Hematopoietic multipotent progenitor cell treated with erythropoietin and hydrocortisone succinate and interleukin-3 and kit ligand, for 8 days (in vitro differentiated cells): ENCODE measurements at places on chromosomes 11 and 22.
A peak's percentile ranks its signal among the peaks of the same experiment; 100 is the strongest.

DNA sequence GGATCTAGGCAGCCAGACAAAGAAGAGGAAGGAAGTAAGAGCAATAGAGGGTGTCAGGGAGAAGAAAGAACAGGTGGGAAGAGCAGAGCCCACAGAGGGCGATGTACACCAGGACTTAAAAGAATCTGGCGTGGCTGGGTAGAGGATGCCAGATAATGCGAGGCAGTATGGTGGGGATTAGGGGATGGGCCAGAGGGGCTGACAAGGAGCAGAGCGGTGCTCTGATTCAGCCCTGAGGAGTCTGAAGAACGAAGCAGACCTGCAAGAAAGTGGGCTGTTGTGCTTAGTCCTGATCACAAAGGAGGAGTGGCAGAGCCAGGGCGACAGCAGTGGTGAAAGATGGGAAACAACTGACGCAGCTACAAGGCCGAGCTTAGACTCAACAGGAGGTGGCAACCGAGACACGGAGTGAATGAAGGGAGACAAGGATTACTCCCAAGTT is 163.7 kb downstream of the LARGE1 start:
- DNase-seq = no peak

GRCh38 chr11:81246941-81247340 is 1486.7 kb downstream of the FAM181B start:
- DNase-seq = no peak

DNA sequence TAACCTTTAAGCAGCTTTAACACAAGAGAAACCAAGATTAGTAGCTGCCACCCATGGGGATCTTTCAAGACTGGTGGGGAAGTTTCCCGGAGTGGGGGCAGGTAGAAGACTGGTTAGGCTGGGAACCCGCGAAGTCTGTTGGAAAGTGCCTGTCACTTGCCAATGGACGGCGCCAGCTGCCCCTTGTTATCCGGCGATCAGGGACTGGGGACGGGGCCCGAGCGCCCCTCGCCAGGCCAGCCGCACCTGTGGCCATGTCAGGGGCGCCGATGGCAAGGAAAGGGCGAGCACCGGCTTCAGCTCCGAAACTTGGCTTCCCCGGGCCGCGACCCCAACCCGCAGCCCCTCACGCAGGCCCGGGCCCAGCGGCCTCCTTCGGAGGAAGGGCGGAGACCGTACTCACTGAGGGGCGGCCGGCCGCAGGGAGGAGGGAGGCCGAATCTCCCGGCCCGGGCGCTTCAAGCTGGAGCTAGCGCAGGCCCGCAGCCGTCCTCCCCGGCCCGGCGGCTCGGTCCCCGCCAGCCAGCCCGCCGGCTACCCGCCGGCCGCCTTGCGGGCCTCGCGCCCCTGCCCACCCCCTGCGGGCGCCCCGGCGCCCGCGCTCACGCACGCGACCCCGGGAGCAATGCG is 539 bp downstream of the EIF4ENIF1 start:
- peak; percentile 50 for DNase-seq

DNA sequence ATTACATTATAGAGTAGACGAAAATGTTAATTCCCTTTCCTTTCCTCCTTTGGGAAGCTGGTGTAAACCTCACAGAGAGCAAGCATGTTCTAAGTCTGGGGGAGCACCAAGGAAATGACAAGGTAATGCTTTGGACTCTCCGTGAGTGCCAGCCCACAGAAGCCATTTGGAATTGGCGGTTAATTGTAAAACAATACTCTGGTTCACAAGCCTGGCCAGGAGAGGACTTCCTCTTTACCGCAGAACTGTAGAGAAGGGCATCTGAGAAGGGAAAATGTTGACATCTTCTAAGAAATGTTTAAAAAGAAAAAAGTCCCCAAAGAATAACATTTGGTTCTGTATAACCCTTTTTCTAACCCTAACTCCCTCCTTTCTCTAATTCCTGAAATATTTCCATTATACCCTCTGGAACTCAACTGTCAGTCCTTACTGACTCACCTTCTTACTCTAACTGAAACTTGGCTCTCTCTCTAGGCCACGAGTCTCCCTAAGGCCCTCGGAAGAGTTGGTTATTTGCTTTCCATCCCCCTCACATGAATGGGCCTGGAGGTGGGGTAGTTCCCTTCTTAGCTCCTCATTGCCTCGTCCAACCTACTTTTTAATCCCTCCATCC is 379.8 kb downstream of the SOX6 start:
- no peak for DNase-seq

DNA sequence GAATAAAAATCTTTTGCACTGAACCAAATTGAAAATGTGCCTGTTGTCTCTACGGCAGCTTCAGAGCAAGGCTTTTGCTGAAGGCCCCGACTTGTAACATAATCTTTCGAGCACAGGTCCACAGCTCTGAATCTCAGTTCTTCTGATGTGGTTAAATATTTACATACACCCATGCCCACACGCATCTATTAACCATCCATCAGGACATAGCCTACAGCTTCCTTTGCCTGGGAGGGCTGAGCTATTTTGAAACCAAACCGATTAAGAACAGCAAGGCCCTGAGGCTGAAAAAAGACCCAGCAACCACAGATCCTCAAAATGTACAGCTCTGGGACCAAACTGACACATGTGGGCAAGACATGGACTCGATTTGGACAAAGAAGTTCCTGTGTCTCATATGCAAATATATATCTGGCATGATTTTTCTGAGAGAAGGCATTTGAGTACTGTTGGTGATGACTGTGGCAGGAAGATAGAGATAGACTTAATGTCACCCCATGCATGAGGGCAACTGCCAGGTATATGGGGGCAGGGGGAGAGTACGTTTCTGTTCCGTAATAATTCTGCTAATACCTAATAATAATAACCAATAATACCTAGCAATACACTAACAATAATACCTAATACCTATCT is 322.7 kb upstream of the PLET1 start:
- no peak for DNase-seq

DNA sequence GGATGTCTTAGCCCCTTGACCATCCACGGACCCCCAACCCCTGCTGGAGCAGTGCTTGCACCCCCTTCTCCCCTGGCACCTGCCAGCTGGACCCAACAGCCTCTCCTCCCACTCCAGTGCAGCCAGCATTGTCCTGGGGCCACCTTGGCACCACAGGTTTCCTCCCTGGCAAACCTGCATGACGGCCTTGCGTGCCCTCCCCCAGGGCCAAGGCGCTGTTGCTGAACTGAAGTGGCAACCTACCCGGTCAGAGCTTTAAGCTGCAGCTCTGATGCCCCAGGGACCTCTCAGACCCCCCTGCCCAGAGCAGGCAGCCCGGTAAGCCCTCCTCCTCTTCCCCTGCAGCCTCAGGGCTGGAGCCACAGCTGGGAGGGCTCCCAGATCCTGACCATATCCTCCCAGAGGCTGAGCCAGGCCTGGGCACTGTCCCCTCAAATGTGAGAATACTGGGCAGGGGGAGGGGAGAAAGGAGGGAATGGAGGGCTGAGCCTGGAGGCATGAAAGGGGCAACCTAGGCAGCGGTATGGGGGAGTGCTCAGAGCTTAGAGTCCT is 1.8 kb upstream of the LRRC75B start:
- DNase-seq = no peak

DNA sequence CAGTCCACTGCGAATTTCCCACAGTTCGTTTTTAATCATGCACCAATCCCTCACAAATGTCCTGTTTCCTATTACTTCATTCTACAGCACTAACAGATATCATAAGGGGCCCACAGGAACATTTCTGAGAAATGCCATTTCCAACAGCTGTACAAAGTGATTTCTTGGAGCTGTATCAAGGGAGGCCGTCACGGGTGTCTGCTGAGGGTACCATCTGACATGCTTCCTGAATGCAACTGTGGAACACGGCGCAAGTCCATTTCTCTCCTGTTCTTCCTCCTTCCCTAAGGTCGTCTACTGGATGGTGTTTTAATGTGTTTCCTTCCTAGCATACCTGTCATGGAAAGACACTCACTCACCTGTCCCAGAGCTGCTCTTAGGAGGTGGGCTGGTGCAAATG is 320.7 kb downstream of the LARGE1 start:
- no peak for DNase-seq

- no peak for DNase-seq
Measured at GRCh38 chr11:96309016-96309642, 33.9 kb downstream of the MAML2 start.

DNA sequence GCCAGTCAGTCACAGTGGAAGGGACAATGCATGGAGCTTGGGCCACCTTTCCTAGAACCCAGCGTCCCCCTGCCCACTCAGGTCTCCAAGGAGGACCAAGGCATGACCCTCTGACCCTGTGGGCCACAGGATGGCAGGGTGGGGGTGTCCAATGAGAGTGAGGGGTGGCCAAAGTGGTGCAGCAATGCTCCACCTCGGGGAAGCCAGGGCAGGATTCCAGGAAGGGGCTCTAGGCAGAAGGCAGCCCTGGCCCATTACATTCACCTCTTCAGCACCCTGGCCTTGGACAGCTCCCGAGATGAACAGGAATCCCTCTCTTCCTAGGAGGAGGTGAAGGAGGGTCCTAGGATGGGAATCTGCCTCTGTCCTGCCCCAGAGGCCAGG is 597.5 kb downstream of the BRD1 start:
- peak; percentile 1 for DNase-seq

- DNase-seq = no peak
Measured at GRCh38 chr11:19350160-19350559, 109.4 kb upstream of the E2F8 start.

DNA sequence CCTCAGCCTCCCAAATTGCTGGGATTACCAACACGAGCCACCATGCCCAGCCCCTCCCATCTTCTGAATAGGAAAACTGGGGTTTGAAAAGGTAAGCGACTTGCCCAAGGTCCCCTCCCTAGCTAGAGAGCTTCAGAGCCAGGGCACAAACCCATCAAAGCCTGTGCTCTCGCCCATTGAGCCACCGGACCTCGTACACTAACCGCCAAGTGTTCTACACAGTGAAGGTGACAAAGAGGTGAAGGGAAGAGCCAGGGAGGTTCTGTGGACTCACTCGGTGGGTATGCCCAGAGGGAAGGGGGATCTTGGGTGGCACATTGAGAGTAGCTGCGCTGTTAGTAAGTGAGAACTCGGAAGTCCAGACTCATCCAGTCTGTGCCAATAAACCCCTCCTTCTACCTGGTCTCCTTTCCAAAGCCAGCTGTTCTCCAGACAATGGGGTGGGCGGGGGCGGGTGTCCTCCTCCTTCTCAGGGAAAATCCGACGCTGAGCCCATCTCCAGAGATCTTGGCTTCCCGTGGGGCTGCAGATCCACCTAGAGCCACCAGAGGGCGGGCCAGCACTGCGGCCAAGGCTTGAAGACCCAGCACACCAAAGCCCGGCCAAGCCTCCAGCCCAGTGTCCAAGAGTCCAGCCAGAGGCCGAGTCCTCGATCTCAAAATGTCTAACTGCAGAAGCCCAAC is 3.2 kb upstream of the RTN4RL2 start:
- peak; percentile 80 for DNase-seq

DNA sequence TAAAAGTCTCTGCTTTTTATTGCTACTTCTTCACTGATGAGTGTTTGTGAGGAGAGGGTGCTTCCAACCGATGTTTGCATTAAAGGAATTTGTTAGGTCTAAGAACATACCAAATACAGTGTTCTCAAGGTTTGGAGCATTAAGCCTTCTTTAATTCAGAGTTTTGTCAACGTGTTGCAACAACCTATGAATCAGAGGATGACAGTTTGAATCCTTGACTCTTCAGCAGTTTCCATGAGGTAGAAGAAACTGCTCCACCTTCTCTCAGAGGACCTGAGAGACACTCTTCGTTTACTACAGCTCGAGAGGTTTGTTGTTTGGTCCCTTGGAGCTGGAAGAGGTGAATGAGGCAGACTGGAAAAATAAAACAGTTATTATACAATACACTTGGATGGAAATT is 55.7 kb downstream of the NCAM1 start:
- no peak for DNase-seq

DNA sequence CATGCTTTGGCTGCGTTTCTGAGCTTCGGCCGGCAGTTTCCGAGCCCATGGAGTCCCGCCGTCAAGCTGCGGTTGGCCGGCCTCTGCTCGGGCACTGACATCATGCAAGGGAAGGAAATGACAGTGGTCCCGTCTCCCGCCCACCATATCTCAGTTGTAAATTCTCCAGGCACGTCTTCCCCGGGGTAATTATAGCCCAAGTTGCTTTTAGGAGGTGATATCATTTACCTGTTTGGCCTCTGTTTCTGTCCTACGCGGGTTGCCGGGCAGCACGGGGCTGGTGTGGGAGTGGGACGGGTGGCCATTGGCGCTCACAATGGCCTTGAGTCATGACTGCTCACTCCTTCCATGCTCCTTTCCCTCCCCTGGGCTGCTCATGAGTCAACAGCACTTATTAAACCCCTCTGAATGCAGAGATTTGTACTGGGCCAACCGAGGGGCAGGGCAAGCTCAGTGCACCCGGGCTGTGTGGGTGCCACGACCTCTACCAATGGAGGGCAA is 4.2 kb upstream of the ANO1 start:
- no peak for DNase-seq

GRCh38 chr22:38030311-38031133 is 26.7 kb upstream of the PICK1 start:
- no peak for DNase-seq

DNA sequence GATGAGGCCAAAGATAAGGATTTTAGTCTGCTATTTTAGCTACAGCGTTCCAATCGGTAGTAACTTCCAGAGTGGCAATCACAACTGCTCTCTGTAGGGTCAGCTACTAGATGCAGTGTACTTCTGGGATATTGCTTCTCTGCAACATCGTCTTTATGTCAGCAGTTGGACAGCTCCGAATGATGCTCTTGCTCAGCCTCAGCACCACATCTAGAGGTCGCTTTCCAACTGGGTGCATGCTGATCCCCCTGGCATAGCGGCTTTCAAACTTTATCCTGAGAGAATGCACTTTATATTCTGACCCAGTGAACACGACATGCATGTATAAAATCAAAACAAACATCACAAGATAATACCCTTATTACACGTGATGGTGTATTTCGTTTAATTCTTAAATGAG is 219.6 kb downstream of the C11orf87 start:
- peak; percentile 1 for DNase-seq

GRCh38 chr11:111500481-111500880 is 11.7 kb downstream of the BTG4 start:
- no peak for DNase-seq

- DNase-seq = peak; percentile 23
Measured at GRCh38 chr11:15941206-15941770, 415.1 kb downstream of the SOX6 start.

- DNase-seq = no peak
Measured at GRCh38 chr11:93520726-93521509, 22.3 kb downstream of the SMCO4 start.

DNA sequence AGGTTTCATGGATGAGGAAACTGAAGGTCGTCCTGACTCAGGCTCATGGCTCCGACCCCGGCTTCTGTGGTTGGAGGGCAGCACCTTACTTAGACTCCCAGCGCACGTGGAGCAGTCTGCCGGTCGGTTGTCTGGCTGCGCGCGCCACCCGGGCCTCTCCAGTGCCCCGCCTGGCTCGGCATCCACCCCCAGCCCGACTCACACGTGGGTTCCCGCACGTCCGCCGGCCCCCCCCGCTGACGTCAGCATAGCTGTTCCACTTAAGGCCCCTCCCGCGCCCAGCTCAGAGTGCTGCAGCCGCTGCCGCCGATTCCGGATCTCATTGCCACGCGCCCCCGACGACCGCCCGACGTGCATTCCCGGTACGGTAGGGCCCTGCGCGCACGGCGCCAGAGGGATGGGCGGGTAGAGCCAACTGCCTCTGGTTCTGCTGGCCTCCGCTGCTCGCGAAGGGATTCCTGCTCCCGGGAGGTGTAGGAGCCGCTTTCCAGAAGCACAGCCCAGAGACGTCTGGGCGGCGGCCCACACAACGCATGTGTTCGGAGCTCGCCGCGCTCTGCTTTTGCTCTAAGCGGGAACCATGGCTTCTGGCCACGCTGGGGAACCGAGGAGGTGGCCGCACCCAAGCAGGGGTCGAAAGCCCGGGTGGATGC is at the start of gene LDHA:
LDHA (plus strand) TSS at position 289 of the 653 bp plus-strand sequence. CDS start 2,280 bp downstream, outside the sequence.
- peak; percentile 94 for DNase-seq
